ENCODE measurements at places on chromosomes 7 and 10.

GRCh38 chr7:54719974-54720373, 39.0 kb downstream of the SEC61G start:
- no peak for DNase-seq

- no peak for DNase-seq
These were observed 260.3 kb upstream of the TCERG1L start for GRCh38 chr10:131571865-131572264.

DNA sequence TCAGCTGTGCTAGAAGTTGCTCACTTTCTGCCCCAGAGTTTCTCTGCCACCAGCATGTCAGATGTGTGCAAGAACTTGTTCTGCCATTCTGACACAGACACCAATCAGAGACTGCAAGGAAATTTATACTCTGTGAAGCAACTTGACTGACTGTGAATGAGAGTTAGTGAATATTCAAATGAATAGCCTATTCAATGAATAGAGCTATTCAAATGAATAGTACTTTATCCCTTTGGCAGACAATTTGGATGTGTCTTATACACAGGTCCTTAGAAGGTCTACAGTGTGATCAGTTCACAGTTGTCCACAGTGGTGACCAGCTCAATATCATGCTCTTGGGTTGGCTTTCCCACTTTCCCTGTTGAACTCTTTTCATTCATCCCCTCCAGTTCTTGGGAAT, 138.1 kb downstream of the MACC1 start:
- no peak for DNase-seq

DNA sequence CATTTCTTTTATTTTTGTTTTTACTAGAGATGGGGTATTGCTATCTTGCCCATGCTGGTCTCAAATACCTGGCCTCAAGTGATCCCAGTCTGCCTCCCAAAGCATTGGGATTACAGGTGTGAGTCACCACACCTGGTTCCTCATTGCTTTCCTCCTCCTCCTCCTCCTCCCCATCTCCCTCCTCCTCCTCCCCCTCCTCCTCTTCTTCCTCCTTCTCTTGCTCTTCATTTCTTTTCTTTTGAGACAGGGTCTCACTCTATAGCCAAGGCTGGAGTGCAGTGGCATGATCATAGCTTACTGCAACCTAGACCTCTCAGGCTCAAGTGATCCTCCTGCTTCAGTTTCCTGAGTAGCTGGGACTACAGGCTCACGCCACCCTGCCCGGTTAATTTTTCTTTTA, 22.2 kb downstream of the LRRC20 start:
- DNase-seq = no peak

GRCh38 chr7:96084881-96085553, 236.9 kb downstream of the SLC25A13 start:
- DNase-seq = no peak

GRCh38 chr7:41915871-41916270, 213.0 kb upstream of the INHBA start:
- no peak for DNase-seq

DNA sequence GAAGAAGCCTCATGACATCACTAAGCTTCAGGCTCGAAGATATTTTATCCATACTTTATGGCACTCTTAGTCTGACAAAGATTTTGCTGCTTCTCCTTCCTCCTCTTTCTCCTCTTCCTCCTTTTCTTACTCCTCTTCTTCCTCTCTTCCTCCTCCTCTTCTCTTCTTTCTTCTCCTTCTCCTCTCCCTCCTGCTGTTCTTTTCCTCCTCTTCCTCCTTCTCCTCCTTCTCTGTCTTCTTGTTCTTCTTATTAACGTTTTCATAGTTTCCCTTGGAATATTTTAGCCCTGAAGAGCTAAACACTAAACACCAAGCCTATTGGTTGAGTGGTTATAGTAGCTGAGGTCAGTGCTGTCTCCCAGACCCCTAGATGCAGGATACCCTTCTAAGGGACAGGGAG, 137.7 kb downstream of the CREB5 start:
- no peak for DNase-seq

GRCh38 chr7:158444501-158445420, 142.9 kb downstream of the PTPRN2 start:
- DNase-seq = no peak

GRCh38 chr7:33730958-33731357, 174.4 kb upstream of the BMPER start:
- DNase-seq = no peak

- DNase-seq = no peak
These were observed 105.0 kb downstream of the SH2D4B start for GRCh38 chr10:80642661-80643060.

DNA sequence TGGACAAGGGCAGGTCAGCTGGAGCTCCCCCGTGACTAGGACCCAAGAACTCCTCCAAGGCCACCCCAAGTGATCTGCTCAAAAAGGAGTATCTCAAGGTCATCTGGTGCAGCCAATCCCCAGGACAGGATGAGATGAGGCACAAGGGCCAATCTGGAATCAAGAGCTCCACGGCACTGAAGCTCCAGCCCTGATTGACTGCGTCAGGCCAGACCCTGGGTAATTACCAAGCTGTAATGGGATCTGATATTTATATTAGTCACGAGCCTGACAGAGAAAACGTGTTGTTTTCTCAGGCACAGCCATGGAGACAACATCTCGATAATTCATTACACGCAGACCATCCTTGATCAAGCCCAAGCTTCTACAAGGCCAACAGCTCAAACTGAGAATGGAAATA, 4.2 kb downstream of the KCNMA1 start:
- DNase-seq = no peak

DNA sequence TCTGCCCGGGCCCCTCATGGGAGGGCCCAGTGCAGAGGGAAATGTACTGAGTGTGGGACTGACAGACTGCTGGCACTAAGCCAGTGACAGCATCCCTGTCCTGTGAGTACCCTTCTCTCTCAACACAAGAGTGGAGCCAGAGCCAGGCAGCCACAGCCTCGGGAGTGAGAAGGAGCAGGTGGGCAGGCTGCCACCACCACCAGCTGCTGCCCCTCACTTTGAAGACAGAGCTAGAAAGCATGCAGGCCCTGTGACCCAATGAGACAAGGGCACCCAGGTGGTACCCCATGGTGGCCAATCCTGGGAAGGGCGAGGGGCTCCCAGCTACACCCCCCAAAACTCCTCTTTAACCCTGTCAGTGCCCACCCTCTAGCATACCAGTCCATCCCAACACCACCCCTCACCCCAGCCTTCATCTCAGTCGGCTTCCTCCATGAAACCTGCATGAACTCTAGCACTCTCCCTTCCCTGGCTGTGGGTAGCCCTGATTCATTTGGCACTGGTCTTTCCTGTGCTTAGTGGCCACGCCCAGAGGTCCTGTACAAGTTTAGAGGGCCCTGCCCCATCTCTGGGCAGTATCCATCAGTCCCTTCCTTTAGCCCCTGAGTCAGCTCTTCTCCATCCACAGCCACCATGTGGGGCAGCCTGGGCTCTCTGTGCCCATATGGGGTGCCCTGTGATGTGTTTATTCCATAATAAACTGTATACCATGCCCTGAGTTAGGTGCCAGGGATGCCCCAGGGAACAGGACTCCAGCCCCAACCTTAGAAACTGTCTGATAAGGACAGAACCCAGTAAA, 207.0 kb upstream of the ZMIZ1 start:
- DNase-seq = no peak

GRCh38 chr10:86666538-86666937, 1.8 kb upstream of the LDB3 start:
- DNase-seq = no peak

DNA sequence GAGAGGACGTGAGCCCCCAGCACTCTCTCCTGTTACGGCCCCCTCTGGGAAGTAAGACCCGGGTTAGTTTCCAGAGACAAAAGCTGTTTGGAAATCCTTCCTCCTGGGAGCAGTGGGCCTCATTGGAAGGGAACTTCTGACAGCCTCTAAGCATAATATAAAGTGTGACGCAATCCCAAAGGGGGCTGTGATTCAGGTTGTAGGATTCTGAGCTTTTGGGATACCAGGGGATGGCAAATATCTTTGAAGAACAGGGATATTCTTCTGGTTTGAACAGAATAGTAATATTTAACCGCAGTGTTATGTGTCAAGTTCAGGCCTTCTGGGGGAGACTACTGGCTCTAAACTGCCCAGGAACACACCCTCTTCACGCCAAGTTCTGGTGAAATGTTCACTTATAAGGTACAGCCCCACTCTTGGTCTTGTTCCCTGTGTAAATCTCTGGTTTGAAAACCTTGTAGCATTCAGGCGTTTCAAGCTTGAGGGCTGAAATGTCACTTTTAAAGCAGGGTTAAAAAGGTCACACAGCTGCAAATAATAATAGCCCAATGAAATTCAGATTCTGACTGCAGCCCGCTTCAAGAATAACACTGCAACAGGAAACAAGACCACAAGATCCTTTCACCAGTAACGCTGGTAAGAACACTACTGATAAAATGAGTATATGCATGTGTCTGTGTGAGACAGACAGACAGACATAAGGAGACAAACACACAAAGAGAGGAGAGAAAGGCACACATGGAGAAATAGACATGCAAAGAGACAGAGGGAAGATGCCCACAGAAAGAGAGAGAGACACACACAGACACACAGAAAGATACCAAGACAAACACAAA, 69.0 kb downstream of the CREB5 start:
- DNase-seq = no peak

DNA sequence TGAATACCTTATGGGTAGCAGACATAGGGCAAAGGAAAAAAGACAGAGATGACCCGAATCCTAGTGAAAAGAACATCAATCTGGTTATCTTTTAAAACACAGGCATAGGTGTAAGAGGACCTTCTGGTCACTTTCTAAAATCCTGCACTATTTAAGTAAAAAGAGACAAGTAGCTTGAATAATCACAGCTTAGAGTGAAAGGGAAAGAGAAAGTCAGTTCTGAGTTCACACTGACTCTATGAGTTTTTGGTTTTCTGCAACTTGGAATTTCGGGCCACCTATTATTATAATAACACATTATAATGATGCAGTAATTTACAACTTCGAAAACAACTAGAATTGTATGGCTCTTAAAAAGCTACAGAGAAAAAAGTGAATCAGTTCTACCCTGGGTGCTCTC, 247.8 kb downstream of the DOCK4 start:
- no peak for DNase-seq

- DNase-seq = no peak
These were observed 152.5 kb upstream of the LYZL1 start for GRCh38 chr10:29136411-29136810.

DNA sequence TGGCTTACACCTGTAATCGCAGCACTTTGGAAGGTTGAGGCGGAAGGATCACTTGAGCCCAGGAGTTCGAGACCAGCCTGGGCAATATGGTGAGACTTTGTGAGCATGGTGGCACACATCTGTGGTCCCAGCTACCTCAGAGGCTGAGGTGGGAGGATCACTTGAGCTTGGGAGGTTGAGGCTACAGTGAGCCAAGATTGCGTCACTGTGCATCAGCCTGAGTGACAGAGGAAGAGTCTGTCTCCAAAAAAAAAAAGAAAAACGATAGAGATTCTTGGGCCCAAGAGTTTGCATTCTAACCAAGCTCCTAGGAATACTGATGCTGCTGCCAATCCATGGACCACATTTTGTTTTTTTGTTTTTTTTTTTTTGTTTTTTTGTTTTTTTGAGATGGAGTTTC, 12.1 kb downstream of the MYOZ1 start:
- no peak for DNase-seq

DNA sequence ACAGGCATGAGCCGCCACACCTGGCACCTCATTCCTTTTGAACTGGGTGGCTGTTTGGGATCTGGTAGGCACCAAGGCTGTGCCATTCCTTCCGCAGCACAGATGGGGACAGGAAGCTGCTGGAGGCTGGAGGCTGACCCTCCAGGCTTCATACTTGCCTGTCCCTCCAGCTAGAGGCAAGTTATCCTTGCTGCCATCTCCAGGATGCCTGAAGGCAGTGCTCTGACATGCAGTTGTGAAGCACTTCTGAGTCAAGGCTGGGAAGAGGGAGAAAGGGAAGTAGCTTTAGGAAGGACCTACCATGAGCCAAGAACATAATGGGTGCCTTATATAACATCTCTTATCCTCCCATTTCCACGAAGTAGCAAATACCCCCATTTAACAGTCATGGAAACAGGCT, 9.5 kb downstream of the MARVELD1 start:
- DNase-seq = no peak

- DNase-seq = no peak
These were observed 416.7 kb downstream of the ARL4A start for GRCh38 chr7:13104128-13104527.

DNA sequence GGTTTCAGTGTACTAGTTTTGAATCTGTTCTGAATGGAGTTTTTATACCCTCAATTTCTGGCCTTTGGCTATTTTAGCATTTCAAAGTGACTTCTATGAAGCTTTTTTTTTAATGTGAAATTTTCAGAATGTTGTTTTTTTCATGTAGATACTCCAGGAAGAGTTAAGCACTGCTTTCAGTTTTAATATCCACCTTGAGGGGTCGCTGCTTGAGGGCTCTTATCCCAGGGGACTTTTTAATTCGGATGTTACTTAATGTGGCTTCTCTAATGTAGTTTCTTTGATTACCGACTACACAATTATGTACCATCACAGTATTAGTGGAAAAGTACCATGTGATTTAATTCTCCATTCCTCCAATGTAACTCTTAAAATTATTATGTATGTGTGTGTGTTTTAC, 5.2 kb downstream of the IFIT5 start:
- no peak for DNase-seq

- DNase-seq = peak; percentile 41
These were observed 706 bp downstream of the BUB3 start for GRCh38 chr10:123154711-123155505.

DNA sequence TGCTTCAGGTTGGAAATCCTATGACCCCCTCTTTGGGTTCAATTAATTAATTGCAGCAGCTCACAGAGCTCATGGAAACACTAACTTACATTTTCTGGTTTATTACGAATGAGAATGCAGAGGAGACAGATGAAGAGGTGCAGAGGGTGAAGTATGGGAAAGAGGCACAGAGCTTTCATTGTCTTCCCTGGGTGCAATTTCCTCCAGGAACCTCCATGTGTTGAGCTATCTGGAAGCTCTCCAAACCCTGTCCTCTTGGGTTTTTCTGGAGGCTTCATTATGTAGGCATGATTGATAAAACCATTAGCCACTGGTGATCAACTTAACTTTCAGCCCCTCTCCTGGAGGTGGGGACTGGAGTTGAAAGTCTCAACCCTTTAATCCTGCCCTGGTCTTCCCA, 133.0 kb upstream of the AUTS2 start:
- DNase-seq = no peak

DNA sequence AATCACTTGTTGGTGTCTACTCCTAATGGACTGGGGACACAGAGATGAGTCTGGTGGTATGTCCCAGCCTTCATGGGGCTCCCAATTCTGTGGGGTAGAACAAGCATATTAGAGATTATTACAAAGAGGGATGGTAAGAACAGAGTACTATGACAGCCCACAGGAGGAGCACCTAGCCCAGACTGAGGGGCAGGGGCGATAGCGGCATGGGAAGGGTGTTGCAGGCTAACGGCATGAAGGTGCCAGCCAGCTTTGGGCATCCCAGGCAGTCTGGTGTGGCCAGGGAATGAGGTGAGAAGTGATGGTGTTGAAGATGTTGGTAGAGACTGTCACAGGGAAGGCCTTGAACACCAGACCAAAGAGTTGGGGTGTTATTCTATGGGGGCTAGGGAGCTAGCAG, 280.0 kb downstream of the RPS24 start:
- no peak for DNase-seq
